Hematopoietic multipotent progenitor cell treated with erythropoietin and hydrocortisone succinate and interleukin-3 and kit ligand, for 6 days (in vitro differentiated cells): ENCODE measurements at places on chromosomes 11 and 22.

DNA sequence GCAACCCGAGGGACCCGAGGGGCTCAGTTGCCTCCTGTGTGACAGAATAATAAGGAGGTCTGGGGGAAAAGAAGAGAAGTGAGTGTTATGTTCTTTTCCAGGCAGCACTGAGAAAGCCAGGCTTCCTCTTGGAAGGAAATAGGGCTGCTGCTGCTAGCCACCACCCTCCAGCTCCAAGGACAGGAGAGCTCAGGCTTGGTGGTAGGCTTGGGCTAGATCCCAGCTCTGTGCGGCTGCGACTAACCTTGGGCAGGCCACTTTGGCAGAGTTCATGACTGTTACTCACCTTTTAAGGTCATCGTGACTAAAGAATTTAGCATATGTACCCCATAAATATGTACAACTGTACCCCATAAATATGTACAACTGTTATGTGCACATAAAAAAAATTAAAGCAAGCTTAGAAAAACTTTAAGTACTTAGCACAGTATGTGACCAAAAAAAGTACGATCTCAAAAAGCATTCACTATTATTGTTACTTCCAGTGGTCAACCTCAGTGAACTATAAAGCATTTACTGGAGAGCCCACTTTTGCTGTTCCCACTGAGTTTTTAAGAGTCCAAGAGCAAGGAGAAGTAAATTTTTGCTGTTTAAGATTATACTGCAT is 124.7 kb upstream of the POU2AF2 start:
- no peak for DNase-seq

GRCh38 chr11:2259897-2260451 is 10.4 kb downstream of the ASCL2 start:
- no peak for DNase-seq

- DNase-seq, result no peak
These were observed 88.4 kb downstream of the ANO3 start for GRCh38 chr11:26420331-26420730.

GRCh38 chr11:68954836-68955606 is 25.8 kb downstream of the MRGPRD start:
- peak; percentile 90 for DNase-seq

DNA sequence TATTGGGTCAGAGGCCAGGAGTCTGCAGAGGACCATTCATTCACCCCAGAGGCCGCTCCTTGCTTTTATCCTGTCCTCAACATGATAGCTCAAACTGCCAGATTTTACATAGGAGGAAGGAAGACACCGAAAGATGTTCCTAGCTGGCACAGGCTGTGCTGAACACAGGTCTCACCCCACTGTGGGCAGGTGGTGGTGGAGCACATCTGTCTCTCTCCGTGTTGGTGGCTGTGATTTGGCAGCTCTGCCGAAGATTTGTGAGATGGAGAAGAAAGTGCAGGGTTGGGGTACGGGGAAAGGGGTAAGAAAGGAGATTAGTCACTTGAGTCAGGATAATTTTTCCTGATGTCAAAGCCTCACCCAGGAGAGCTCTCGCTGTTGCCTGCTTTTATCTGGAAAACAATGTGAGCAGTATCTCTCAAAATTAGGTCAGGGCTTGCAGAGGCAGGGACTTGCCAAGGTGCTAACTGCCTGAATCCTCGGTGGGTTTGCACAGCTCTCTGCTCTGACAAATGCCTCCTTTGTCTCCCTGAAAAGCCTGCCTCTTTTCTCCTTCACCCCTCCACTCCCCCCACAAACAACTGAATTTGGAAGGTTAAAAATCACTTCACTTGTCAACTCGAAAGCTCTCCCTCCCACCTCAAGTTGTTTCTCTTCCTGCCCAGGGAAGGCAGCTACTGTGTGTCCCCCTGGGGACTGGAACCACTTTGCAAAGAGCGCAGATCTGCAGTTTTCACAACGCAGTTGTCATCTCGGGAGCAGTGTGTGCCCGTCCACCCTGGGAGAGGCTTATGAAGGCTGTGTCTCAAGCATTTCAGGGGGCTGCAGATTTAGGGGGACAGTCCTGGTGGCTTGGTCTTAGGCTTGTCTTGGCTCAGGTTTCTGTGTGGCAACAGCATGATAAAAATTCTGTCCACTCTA is 299.7 kb downstream of the ST3GAL4 start:
- no peak for DNase-seq
